ENCODE measurements at places on chromosomes 1 and 21.

DNA sequence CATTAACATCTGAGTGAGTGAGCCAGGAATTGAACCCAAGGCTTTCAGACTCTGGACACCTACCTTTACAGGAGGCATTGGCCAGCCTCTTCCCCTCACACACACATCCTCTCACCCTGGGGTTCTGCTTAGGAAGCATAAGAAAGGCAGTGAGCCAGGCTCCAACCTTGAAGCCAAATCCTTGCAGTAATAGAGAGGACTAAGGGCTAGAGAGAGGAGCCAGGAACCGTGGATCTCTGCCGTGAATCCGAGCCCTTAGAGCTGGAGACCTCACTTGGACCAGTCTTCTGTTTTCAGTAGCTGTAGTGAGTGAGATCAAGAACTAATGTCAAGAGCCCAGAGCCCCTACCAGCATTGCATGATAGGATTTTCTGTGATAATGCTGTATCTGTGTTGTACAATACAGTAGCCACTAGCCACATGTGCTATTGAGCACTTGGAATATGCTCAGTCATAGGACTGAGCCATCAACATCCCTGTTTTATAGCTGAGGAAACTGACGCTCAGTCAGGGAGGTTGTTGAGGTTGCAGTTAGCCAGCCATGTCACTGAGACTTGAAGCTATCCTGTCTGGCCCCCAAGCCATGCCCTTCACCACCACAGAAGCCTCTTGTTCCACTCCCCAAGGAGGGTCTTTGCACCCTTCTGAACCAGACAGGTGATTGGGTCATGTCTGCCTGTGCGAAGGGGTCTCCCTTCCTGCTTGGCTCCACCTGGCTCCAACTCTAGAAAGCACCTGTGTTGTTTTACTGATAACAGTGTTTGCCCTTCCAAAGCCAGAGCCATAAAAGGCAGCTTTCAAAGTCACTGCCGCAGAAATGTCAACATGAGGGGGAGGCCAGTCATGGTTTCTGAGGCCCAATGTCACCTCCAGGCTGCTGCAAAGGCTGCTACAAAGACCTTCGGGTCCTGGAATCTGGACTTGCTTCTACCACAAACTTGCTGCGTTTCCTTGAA is 101.1 kb upstream of the JUN start:
- no peak for DNase-seq

DNA sequence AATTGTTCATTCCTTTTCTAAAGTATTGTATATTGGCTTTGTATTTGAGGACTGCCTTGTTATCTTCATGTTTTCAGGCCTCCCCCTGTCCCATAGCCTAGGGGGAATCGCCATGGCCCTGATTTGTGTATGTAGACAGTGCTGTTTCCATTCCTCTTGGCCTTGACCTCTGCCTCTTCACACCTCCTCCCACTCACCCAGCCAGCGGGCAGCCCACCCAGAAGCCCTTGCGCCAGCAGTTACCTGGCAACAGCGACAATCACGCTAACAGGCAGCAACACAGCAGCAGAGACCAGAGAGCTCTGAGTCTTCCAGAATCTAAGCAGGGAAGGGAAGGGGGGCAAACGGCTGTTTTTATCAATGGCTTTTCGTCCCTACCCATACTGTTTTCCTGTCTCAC is 50.0 kb upstream of the NPL start:
- no peak for DNase-seq

DNA sequence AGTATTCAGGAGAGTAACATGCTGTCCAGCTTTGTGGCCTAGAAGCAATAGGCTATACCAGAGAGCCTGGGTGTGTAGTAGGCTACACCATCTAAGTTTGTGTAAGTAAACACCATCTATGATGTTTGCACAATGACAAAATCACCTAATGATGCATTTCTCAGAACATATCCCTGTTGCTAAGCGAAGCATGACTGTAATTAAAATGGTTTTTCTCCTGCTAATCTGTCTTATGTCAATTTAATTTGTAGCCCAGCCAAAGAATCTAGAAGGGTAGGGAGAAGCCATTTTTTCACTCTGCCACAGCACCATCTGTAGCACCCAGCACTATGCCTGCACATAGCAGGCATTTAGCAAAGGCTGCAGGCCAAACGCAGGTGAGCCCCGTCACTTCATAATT is 2.0 kb upstream of the TTC24 start:
- DNase-seq = no peak

GRCh38 chr1:205255941-205256780 is 28.4 kb downstream of the TMCC2 start:
- DNase-seq = peak; percentile 78

- DNase-seq = peak; percentile 29
Measured at GRCh38 chr1:198934901-198935305, 296.1 kb downstream of the PTPRC start.

- no peak for DNase-seq
Measured at GRCh38 chr1:195973311-195973904, 634.8 kb downstream of the KCNT2 start.

GRCh38 chr21:32917362-32918135 is 108.2 kb upstream of the OLIG2 start:
- DNase-seq = no peak

DNA sequence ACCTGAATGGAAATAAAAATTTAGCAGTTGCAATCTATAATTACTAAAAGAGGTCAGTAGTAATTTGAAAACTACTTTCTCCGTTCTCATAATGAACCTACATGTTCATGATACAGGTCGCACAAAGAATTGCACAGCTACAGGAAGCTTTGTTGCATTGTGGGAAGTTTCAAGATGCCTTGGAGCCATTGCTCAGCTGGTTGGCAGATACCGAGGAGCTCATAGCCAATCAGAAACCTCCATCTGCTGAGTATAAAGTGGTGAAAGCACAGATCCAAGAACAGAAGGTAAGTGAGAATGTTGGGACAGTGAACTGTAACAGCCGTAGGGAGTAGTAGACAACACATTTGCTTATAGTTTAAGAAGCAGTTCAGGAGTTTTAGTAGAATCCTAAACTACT is 68.8 kb upstream of the BMP8A start:
- DNase-seq = no peak

DNA sequence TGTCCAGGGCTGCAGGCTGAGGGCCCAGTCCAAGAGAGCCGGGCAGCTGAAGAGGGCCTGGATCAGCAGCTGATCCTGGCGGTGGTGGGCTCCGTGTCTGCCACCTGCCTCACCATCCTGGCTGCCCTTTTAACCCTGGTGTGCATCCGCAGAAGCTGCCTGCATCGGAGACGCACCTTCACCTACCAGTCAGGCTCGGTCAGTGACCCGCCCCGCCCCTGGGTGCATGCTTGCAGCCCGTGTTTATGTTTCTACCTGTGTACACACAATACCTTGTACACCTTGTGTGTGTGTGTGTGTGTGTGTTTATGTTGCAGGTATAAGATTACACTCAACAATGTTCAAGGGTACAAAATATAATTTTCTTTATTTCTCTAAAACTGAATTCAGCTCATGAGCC is 13.0 kb downstream of the TIE1 start:
- no peak for DNase-seq

GRCh38 chr1:233355841-233356704 is 28.5 kb downstream of the MAP3K21 start:
- no peak for DNase-seq

DNA sequence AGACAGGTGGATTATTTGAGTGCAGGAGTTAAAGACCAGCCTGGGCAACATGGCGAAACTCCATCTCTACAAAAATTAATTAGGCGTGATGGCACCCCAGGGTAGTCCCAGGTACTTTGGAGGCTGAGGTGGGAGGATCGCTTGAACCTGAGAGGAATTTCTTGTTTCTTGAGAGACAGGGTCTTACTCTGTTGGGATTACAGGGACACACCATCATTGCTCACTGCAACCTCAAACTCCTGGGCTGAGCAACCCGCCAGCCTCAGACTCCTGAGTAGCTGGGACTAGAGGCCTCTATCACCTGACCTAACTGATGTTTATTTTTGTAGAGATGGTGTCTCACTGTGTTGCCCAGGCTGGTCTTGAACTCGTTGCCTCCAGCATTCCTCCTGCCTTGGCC is 24.8 kb downstream of the DHX9 start:
- DNase-seq = no peak

DNA sequence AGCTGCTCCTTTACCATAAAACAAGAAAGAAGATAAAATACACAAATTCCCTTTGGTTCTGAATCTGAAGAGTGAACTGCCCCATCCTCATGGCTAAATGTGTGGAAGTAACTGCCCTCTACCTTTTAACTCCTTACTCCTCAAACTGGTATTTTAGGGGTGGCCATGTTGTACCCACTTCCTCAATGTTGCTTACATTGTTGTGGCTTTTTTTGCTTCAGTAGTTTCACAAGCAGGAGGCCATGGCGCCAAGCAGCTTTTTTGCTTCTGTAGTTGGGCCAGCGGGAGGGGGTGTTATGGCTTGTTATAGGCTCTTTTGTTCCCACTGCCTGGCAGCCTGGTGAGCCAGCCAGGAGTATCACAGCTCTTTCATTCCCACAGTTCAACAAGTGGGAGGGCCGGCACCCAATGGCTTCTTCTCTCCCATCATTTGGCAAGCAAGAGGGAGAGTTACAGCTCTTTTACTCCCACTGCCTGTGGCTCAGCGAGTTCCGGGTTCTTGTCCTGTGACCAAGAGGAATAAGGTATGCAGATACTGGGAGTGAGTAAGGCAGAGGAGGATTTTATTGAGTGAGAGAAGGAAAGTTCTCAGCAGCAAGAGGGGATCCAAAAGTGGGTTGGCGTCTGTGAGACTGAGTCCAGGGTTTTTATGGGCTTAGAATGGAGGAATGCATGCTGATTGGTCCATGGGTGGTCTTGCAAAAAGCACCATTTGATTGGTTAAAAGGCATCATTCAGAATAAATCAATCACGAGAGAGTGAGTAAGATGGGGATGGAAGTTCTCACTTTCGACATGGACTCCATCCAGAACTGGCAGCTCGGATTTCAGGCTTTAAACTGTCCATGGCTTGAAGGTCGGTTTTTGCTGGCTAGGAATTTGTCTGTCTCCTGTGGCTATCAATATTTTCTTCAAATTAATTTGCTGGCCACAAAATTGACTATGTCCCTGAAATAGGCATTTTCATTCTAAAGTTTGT is 429.6 kb downstream of the HLX start:
- DNase-seq = no peak

GRCh38 chr1:183880531-183881243 is 75.8 kb downstream of the RGL1 start:
- no peak for DNase-seq

DNA sequence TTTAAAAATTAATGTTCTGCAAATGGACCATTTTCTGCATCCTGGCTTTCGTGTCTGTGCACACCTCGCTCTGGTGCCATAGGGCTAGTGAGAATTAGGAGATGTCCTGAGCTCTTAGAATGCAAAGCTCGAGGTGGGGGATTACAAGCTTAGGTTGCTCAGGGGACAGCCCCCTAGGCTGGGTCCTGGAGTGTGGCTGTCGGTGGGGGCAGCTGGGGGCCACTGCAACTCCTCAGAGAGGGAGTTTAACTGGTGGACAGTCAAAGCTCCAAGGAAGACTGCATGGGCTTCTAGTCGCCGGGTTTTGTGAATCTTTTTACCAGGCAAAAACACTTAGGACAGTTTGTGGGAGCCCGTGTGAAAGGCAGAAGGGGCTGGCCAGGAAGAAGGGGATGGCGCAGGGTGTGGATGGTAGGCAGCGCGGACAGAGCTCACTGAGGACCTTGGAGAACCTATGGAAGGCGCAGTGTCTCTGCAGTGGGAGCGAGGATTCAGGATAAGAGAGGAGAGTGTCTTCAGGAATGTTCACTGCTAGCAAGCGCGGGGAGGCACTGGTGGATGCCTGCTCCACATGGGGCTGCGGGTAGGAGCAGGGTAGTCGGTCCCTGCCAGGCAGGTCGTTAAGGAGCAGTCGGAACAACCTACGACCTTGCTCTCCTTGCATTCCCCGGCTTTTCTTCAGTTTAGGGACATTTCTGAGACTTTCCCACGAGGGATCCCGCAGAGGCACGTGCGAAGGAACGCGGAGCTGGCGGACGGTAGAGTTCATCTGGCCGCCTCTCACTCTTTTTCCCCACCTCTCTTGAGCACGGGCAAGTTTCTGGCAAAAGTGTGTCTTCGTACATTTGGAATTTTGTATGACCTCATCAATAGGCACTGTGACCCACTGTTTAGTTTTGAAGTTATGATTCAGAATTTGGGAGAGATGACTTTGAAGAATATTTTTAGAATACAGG is 12.9 kb upstream of the KCNE1 start:
- no peak for DNase-seq

DNA sequence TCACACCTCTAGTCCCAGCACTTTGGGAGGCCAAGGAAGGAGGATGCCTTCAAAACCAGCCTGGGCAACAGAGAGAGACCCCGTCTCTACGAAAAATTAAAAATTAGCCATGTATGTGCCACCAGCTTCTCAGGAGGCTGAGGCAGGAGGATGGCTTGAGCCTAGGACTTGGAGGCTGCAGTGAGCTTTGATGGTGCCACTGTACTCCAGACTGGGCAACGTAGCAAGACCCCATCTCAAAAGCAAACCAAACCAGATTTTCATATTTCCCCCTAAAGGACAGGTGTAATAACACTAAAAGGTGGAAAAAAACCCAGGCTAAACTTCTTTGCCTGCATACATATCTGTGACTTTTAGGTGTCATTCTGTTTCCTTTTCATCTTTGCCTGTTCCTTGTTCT is 3.7 kb downstream of the UCK2 start:
- no peak for DNase-seq

GRCh38 chr1:77888781-77889642 is 588 bp downstream of the NEXN start:
- no peak for DNase-seq

DNA sequence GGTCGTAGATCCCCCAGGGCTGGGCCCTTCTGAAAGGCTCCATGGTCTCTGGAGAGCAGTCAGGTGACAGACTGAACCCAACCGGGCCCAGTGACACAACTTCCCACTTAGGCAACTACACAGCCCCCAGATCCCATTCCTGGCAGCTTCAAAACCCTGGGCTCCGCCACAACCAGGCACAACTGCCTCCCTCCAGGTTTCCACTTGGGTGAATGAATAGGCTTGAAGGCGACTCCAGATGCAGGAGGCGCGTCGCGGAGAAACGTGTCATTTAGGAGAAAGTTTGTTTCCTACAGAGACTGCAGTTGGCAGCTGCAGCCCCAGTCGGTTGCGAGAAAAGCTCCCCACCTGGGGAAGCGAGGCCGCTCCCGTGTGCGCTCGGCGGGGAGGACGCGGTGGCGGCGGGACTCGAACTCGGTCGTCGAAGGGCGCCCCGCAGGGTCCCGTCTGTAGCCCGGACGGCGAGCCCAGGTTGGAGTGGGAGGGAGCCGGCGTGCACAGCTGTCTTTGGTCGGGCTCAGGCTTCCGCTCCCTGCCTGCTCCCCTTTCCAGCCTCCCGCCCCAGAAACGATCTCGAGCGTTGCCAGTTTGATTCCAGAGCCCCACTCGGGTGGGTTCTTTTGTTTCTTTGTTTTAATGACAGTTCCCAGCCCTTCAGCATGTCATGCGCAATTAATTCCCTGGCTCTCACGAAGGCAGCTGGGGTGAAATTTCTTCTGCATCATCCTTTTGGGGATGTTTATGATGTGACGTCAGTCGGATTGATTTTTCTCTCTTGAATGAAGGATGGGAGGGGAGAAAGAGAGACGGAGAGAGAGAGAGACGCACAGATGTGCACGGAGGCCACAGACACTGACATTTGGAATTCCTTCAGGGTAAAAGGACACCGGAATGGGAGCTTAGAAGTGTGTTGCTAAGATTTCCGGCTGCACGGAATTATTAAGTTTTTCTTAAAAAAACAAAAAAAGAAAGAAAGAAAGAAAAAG is 862 bp upstream of the SGIP1 start:
- DNase-seq = no peak
